Memory B cell (primary cell): ENCODE measurements at places on chromosomes 13 and 19.

- no peak for DNase-seq
Observed at GRCh38 chr13:81480634-81481033, 1139.7 kb upstream of the SPRY2 start.

- no peak for DNase-seq
Observed at GRCh38 chr19:46288896-46289588, 7.8 kb upstream of the HIF3A start.

DNA sequence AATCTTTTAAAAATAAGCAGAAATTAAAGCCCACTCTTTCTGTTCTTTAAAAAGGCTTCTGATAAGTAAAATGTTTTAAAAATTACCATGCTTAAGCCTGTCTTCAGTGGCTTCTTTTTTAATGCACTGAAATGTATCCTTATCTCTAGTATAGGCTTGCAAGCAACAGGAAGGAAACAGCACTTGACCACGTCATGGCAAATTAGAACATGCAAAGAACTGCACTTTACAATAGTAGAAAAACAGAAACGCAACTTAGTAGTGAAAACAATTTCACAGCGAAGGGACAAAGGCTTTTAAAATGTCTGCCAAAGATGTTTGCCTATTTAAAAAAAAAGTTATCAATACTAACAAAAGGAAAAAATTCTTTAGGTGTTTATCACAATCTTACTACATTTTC is 36.3 kb downstream of the ELF1 start:
- no peak for DNase-seq

GRCh38 chr19:46601318-46602224 is at the start of gene CALM3:
TSS of gene CALM3 (plus strand) at chr19:46601330. CDS start at chr19:46601435, 105 bp downstream.
- peak; percentile 18 for DNase-seq

GRCh38 chr19:6797646-6798045 is 25.1 kb downstream of the VAV1 start:
- DNase-seq: no peak

GRCh38 chr13:21016487-21016886 is 44.9 kb downstream of the LATS2 start:
- DNase-seq: no peak

DNA sequence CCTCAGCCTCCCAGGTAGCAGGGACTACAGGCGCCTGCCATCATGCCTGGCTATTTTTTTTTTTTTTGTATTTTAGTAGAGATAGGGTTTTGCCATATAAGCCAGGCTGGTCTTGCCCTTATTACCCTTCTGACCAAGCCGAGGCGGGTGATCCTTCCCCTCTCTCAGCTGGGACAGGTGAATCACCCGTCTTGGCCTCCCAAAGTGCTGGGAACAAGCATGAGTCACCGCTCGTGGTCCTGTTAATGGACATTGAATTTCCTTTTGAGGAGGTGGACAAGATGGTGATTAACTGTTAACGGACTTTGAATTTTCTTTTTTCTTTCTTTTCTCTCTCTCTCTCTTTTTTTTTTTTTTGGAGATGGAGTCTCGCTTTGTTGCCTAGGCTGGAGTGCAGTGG is 10.6 kb downstream of the CD70 start:
- DNase-seq: no peak

- DNase-seq: no peak
Observed at GRCh38 chr19:10612499-10613119, 12.7 kb upstream of the SLC44A2 start.

DNA sequence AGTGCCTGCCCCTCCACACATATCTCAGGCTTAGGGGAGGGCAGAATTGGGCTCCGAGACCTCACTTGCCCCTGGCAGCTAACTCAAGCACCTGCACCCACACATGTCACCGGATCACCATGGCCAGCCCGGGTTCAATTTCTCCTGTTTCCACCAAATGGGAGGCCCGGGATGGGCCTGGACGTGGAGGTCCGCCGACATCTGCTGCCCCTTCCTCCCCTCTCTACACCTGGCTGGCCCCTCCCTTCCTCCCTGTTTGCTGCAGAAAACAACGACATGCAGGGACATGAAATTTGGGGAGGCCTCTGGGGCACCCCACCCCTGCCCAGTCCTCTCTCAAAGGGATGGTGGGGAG is 1.3 kb downstream of the PRKD2 start:
- no peak for DNase-seq

GRCh38 chr19:55255618-55256423 is 3.0 kb downstream of the PPP6R1 start:
- no peak for DNase-seq

GRCh38 chr13:31221057-31221456 is 21.3 kb downstream of the B3GLCT start:
- no peak for DNase-seq

DNA sequence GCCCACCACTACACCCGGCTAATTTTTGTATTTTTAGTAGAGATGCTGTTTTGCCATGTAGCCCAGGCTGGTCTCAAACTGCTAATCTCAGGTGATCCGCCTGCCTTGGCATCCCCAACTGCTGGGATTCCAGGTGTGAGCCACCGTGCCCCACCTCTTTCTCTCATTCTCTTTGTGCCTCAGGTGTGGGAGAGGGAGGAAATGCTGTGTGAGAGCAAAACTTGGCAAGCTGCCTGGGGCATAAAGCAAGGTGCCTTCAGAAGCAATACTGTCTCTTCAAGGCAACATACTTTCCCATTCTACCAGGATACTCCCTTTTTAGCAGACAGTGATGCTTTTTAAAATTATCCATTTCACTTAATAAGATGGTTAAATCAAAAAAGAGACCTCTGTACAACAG is 53.2 kb upstream of the RFC3 start:
- no peak for DNase-seq

- DNase-seq: no peak
Observed at GRCh38 chr13:95391785-95392184, 90.5 kb upstream of the ABCC4 start.

GRCh38 chr19:3175781-3176714 is 2.5 kb upstream of the S1PR4 start:
- peak; percentile 50 for DNase-seq

DNA sequence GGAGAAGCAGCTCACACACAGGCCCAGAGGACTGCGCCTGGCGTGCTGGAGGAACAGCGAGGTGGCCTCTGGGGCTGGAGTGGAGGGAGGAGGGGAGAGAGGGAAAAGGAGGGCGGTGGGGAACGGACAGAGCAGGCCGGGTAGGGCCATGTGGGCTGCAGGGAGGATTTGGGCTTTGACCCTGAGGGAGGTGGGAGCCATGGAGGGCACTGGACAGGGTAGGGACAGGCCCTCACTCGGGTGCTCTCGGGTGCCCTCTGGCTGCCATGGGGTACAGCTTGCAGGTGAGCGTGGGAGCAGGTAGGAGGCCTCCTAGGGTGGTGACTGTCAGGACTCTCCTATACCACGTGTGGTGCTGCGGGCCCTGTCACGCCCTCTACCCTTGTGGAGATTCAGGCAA is 22.8 kb downstream of the PLIN4 start:
- DNase-seq: no peak

- DNase-seq: no peak
Observed at GRCh38 chr19:48822514-48822913, 11.7 kb upstream of the BCAT2 start.

DNA sequence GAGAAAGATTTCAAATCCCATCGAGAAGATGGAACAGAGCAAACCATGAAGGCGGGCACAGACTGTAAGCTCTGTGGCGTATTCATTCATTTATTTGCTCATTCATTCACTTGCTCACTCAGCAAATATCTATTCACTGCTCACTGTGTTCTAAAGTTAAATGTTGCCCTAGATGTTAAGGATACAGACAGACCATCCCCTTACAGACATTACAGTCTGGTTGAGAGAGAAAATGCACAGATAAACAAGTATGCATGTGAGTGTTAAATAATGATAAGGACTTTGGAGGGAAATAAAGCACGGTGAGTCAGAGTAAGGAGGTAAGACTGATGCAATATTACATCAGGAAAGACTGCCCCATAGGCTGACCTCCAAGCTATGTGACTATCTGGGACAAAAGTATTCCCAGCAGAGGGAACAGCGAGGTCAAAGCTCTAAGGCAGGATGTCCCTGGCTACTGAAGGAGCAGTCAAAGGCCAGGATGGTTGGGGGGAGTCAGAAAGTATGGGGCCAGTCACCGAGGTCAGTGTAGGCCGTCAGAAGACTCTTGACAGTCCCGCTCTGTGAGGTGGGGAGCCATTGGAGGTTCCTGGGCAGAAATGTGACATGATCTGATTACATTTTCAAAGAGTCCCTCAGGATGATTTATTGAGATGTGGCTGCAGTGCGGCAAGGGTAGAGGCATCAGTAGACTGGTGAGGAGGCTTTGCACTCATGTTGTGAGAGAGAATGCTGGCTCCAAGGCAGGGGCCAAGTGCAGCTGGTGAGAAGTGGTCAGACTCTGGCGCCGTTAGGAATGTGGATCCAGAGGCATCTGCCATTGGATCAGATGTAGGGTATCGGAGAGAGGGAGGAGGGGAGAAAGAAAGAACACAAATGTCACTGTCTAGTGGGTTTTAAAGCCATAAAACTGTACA is 37.9 kb downstream of the MBNL2 start:
- no peak for DNase-seq

GRCh38 chr13:94556621-94557020 is 39.3 kb downstream of the TGDS start:
- DNase-seq: no peak

GRCh38 chr19:35462476-35462953 is 14.5 kb downstream of the FFAR2 start:
- DNase-seq: peak; percentile 32
